Activated T-helper 1 cell treated with anti-CD3 and anti-CD28 coated beads, Interleukin-12 subunit alpha, Interleukin-12 subunit beta, Interleukin-2, Interleukin-4 antibody, amounts not matched to agents 30 ng/mL and 10 ng/mL and 1 ng/mL, durations not matched to agents 14 hours and 24 hours and 36 hours (primary cell): ENCODE measurements at places on chromosomes 2 and 18. TPM values are rescaled to one million over a fixed set of nuclear protein-coding genes. Genes with fewer than 3 reads are reported as not detected.

- DNase-seq, result peak; percentile 45
Measured at GRCh38 chr2:162011706-162012564, 62.1 kb downstream of the DPP4 start.

GRCh38 chr2:205769495-205769850 lies 87.2 kb downstream of the NRP2 start:
- no peak for DNase-seq

DNA sequence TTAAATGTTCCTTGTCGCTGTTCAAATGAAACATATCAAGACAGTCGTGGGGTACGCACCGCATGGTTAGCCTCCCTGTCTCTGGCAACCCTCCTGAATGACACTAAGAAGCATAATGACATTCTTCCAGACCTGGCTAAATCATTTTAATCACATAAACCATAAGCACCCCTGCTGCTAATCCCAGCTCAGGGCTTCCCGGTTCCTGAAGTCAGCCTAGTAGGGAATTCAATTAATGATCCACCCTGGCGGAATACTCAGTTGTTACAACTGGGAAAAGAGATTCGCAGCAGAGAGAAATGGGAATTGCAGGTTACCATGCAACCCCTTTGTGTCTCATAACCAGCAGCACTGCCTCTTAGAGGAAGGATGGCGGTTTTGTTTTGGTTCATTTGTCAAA lies 200.8 kb upstream of the AGAP1 start:
- no peak for DNase-seq

The DSG2 gene
- 0.18 and 0.42 TPM in 2 replicates for total RNA-seq
